ENCODE measurements at places on chromosomes 16 and 17. TPM values are rescaled to one million over a fixed set of nuclear protein-coding genes. Genes with fewer than 3 reads are reported as not detected.

DNA sequence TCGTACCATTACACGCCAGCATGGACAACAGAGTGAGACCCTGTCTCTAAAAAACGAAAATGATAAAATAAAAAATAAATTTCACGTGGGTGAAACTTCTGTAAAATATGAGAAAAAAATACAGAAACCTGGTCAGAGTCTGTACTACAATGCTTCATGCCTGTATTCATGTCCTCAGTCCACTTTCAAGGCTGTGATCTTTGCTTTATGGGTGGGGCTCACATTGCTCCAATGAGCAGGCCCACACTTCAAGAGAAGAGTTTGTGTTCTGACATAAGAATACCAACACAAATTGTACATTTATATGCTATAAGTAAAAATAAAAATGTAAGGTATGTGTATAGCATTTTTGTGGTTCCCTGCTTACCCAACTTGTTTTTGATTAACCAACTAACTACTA lies 32.2 kb upstream of the ABCA3 start:
- H3K27me3 ChIP-seq: peaks cover 38% of the 10 kb centered on the region
- no peak for DNase-seq
- peaks cover 2% of the 10 kb centered on the region for H3K4me1 ChIP-seq
- no peak overlapping the region for H3K27ac ChIP-seq

DNA sequence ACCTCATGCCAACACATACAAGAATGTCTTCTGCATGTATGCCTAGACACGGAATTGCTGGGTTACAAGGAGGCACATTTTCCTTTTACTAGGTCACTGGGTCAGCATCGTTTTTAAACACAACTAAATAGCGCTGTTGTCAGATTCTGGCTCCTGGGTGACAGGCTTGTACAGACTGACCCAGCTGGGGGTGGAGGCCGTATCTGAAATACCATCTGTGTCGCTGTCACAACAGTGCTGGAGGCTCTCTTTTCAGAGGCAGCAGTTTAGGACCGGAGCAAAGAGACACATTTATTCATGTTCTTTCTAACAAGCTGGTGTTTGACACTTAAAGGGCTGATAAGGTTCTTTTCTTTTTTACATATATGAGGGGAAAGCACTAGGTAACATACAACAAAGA lies 403.0 kb upstream of the ASIC2 start:
- no peaks in the 10 kb centered on the region for H3K27me3 ChIP-seq
- H3K4me1 ChIP-seq: no peaks in the 10 kb centered on the region
- H3K36me3 ChIP-seq: no peaks in the 10 kb centered on the region
- no peak for DNase-seq
- no peak overlapping the region for H3K4me3 ChIP-seq

GRCh38 chr16:22400900-22401299 lies 26.5 kb upstream of the CDR2 start:
- no peaks in the 10 kb centered on the region for H3K36me3 ChIP-seq
- H3K27me3 ChIP-seq: no peaks in the 10 kb centered on the region
- DNase-seq: no peak
- H3K4me1 ChIP-seq: peaks cover 15% of the 10 kb centered on the region
- H3K27ac ChIP-seq: no peak overlapping the region

GRCh38 chr17:46126840-46127239 lies 66.4 kb downstream of the KANSL1 start:
- H3K27ac ChIP-seq: no peak overlapping the region
- no peak for DNase-seq
- H3K27me3 ChIP-seq: no peaks in the 10 kb centered on the region
- no peaks in the 10 kb centered on the region for H3K36me3 ChIP-seq
- no peak overlapping the region for H3K4me3 ChIP-seq

Gene CX3CL1
- total RNA-seq: under 0.01 TPM

Measured in IMR-90 (cell line).